ENCODE measurements at places on chromosomes 11 and 22. TPM values are rescaled to one million over a fixed set of nuclear protein-coding genes. Genes with fewer than 3 reads are reported as not detected.

IL18 gene
- 0.77 TPM for polyA plus RNA-seq

DNA sequence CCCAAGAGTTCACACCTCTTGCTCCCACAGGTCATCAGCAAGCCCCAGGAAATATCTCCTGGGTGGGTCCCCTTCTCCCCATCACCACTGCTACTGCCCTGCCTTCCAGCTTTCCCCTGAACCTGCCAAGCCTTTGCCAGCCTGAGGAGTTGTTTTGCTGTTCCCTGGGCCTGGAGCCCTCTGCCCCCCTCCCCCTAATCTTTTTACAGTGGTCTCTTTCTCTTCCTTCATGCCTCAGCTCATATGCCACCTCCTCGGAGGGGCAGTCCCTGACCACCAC is 18.9 kb downstream of the MYO7A start:
- no peaks in the 10 kb centered on the region for H3K4me1 ChIP-seq
- no peaks in the 10 kb centered on the region for H3K36me3 ChIP-seq
- H3K4me3 ChIP-seq = no peak overlapping the region
- H3K27me3 ChIP-seq = no peaks in the 10 kb centered on the region
- H3K27ac ChIP-seq = no peak overlapping the region

OR8J1 gene
- not detected for polyA plus RNA-seq

DNA sequence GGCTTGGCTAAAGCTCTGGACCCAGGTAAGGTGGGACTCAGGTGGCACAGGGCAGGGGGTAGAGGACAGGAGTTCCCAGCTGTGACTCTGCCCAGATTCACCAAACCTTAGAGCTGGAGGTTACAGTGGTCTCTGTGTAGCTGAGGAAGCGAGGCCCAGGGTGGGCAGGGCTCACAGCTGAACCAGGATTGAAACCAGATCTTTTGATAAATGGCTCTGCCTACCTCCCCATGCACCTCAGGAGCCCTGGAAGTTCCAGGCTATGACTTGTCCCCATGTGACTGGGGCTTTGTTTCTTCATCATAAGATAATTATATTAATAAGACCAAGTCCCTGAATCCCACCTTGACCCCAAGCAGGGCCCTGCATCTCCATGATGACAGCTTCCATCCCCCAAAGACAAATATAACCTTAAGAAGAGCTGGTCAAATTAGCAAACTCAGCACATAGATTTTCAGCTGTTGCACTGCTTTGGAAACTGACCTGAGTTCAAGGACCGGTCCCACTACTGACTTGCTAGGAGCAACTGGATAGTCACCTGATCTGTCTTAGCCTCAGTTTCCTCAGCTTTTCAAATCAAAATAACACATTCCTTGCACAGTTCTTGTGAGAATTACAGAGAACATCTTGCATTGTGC is 21.3 kb upstream of the TSKU start:
- H3K4me3 ChIP-seq = no peak overlapping the region
- H3K4me1 ChIP-seq = peaks cover 5% of the 10 kb centered on the region
- peaks cover 2% of the 10 kb centered on the region for H3K27me3 ChIP-seq
- DNase-seq = no peak
- H3K36me3 ChIP-seq = no peaks in the 10 kb centered on the region

DNA sequence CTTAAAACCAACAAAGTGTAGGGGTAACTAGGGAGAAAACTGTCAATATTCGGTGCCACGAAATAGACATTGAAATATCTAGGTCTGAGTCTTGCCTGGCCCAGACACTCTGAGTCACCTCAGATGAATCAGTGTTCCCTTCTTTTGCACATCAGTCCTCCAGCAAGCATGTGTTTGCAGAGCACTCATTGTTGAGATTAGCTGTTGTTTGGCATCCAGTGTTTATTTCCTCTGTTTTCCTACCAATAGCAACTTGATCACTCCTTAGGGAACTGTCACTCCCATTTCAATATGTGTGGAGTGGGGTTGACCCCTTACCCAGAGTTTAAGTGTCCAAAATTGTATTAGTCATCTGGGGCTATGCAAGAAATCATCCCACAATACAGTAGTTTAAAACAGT is 4.7 kb upstream of the ASCC2 start:
- no peaks in the 10 kb centered on the region for H3K36me3 ChIP-seq
- no peak overlapping the region for H3K27ac ChIP-seq
- peak; percentile 92 for DNase-seq
- peaks cover 9% of the 10 kb centered on the region for H3K4me1 ChIP-seq
